ENCODE measurements at places on chromosomes 16 and 17.

DNA sequence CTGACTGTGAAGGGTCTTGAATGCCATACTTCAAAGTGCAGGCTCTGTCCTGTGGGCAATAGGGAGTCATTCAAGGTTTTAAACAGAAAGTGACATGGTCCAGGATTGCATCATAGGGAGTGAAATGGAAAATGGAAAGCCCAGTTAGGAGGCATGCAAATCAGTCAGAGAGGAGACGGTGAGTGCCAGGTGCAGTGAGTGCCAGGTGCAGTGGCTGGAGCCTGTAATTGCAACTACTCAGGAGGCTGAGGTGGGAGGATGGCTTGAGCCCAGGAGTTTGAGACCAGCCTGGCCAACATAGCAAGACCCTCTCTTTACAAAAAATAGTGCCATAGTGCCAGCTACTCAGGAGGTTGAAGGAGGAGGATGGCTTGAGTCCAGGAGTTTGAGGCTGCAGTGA lies 35.2 kb upstream of the SIAH1 start:
- DNase-seq = no peak

GRCh38 chr17:2371183-2372130 lies 29.4 kb downstream of the MNT start:
- no peak for DNase-seq

DNA sequence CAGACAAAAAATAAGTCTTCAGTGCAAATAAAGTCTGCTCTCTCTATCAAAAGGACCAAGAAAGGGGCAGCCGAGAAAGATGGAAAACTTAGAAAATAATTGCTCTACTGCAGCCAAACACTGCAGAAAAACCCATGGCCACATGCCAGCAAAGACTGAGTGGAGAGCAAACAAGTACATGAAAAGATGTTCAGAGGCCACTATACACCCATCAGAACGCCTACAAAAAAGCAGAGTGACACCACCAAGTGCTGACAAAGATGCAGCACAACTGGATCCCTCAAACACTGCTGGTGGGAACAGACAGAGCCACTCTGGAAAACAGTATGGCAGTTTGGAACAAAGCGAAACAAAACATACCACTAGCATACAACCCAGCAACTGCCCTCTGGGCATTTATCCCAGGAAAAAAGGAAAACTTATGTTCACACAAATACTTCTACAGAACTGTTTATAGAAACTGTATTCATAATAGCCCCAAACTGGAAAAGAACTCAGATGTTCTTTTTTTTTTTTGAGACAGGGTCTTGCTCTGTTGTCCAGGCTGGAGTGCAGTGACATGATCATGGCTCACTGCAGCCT lies 36.7 kb downstream of the KIAA0753 start:
- DNase-seq = no peak

DNA sequence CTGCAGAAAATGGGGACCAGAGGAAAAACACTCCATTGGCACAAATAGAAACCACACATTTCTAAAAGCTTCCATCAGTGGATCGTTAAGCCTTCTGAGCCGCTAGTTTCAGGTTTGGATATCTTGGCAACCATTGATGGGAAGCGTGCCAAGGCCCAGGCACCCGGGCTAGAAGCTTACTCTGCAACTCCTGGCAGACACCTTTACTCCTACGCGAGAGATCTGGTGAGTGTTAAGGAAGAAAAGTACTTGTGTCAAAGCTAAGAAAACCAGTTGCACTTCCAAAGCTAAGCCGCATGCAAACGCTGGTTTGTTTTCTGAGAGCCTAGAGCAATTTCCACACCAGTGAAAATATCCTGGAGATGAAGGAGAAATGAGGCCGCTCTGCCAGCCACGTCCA lies 472.4 kb downstream of the PMP22 start:
- no peak for DNase-seq

DNA sequence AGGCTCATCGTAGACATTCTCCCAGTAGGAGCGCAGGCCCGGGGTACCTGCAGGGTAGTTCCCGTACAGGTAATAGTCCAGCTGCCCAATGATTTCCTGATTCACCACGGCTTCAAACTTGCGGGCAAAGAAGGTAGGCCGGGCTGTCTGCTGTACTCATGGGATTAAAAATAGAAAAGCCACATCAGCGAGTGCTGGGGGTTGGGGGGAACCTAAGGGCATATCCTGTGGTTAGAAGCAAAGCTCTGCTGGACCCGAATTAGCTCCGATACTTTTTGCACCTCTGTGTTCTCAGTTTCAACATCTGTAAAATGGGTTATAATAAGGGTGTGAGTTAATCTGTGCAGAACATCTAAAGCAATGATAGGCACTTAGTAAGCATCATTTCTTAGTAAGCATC lies 336.2 kb downstream of the XYLT1 start:
- DNase-seq = no peak

- DNase-seq = no peak
Measured at GRCh38 chr16:87025676-87026075, 291.5 kb downstream of the C16orf95 start.

DNA sequence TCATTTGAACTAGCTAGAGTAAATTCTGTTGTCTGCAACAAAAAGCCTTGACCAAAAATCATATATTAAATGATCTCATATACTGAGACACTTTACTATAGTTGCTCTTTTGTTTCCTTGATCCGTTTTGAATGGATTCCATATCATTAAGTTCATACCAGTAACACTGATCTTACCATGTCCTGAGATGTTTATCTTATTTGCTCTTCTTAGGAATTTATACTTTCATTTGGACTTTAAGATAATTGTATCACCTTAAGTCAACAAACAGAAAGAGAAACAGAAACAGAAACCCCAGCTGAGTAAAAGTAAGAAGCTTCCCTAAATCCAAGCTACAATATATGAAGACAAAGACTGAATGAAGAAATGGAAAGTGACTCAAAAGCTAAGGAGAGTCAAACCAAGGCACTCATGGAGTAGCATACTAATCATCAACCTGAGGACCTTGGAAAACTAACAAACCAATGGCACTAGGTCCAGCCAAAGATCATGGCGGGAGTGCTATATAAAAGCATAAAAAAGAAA lies 106.5 kb upstream of the COX10 start:
- no peak for DNase-seq

- no peak for DNase-seq
Measured at GRCh38 chr16:88886420-88886844, 20.0 kb upstream of the PABPN1L start.

- no peak for DNase-seq
Measured at GRCh38 chr17:27559506-27560481, 71.2 kb upstream of the LGALS9 start.

DNA sequence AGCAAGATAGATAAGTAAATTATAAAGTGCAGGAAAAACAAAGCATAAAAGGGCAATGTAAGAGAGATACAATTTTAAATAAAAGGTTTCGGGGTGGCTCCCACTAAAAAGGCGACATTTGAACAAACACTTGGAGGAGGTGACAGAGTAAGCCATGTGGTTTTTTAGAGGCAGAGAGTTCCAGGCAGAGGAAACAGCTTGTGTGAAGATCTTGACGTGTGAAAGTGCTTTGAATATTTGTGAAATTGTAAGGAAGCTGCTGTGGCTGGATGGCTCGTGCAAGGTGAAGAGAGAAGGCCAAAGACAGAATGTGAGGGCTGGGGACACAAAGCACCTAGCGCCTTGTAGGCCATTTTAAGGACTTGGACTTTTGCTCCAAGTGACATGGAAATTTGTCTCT lies 28.6 kb upstream of the HYDIN start:
- no peak for DNase-seq

GRCh38 chr17:72124438-72124775 lies 3.6 kb downstream of the SOX9 start:
- DNase-seq = no peak

- DNase-seq = no peak
Measured at GRCh38 chr17:65584604-65585521, 23.4 kb upstream of the AXIN2 start.

DNA sequence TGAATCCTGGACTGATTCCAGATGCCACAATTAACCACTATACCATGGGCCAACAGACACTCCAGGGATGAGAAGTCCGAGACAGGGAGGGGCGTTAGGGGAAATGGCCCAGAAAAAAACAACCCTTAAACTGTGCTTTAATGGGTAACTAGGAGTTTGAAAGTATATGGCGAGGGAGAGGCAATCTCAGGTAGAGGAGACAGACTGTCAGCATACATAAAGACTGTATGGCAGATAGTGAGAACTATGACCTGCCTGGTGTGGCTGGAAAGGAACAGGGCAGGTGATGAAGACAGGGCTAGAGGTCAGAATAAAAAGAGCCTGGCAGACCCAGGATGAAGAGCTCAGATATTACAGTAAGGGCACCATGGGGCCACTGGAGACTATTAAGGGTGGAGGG lies 8.1 kb downstream of the ZZEF1 start:
- DNase-seq = no peak

DNA sequence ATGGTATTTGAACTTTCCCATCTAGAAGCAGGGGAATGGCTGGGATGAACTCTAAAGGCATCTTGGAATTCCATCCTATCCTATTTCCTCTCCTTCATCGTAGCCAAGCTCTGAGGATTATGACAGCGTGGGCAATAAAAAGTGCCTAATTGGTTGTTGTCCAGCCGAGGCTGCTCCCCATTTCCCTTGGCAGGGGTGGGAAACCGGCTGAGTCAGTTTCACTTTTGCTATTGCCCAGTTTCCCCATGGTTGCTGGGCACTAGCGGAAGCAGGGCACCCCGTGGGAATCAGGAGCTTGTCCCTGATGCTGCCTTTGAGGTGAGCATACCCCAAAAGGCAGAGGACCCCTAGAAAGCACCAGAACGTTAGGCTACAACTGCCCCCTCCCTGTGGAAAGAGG lies 13.8 kb upstream of the SP2 start:
- DNase-seq = no peak

DNA sequence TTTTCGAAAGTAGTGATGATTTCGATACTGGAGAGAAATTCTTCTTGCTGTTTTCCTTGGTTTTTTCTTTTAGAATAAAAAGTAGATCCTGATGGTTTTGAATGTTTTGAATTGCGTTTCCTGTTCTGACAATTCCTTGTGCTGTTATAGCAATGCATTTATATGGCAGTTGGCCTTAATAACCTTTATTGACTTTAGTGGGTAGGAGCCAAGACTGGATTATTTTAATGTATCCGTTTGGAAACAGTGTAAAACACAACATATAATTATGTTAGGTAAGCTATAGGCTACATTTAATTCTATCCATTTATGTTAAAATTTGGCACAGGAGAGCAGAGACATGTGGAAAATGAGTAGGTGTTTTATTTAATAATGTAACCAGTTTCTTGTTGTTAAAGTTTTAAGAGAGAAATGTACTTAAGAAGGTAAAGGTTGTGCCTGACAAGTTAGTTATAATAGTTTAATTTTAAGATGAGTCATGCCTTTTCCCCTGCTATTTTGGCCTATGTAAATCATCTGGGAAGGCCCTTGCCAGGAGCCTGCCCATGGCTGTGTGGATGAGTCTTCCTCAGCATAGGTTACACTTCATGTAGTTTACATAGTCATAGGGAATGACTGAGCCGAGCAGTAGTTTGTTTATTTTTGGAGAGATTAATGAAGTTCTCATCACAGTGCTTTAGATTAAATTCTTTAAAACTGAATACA lies 189.9 kb downstream of the FTO start:
- DNase-seq = no peak

GRCh38 chr17:6915620-6916019 lies 80.2 kb upstream of the ALOX12 start:
- DNase-seq = no peak
